Adrenal gland (tissue), 19 donors: ENCODE measurements at places on chromosomes 1 and 21. TPM values are rescaled to one million over a fixed set of nuclear protein-coding genes. Genes with fewer than 3 reads are reported as not detected.

ATP6V0B gene
- 302 TPM for polyA plus RNA-seq

BSND gene
- not detected for polyA plus RNA-seq

NUF2 gene
- 1.7 TPM for polyA plus RNA-seq

ZBTB7B gene
- polyA plus RNA-seq, result 97.3 TPM

ANGPTL7 gene
- 4.3 TPM for polyA plus RNA-seq

BGLAP gene
- 8.2 TPM for polyA plus RNA-seq

PRKAA2 gene
- 0.74 TPM for polyA plus RNA-seq

GJA8 gene
- polyA plus RNA-seq, result not detected

NVL gene
- polyA plus RNA-seq, result 44.8 TPM

PTTG1IP gene
- polyA plus RNA-seq, result 138 TPM
